Left lung (tissue), 14 donors: ENCODE measurements at places on chromosomes 12 and 14. TPM values are rescaled to one million over a fixed set of nuclear protein-coding genes. Genes with fewer than 3 reads are reported as not detected.

FLRT2 gene
- 49.3 TPM for polyA plus RNA-seq

GRCh38 chr12:71303199-71303598 lies 136.4 kb upstream of the LGR5 start:
- no peak for DNase-seq

DNA sequence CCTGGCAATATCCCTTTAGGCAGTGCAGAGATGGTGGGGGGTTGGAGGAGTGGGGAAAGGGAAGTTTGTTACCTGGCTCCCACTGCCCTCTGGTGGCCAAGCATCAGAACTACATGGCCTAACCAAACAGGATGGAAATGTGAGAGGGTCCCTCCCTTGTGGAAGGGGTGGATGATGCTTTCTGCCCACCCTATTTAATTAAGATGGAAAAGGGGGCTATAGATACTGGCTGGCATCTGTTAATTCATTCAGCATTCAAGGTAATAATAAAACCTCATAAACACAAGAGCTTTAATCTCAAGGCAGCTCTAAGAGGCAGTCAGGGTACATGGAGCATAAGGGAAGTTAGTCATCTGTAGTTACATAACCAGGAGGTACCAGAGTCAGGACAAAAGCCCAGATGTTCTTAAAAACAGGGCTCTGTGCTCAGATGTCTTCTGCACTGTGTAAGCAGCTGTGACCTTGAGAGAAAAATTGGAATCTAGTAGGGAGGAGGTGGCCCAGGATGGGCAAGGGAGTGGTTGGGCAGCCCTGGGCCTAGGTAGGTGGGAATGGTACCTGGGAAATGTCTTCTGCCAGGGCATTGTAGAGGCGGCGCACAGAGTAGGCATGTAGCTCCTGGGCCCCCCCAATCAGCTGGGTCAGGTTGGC lies 4.6 kb downstream of the AP1G2 start:
- DNase-seq, result no peak

ATP6V1D gene
- 109 TPM for polyA plus RNA-seq

DNA sequence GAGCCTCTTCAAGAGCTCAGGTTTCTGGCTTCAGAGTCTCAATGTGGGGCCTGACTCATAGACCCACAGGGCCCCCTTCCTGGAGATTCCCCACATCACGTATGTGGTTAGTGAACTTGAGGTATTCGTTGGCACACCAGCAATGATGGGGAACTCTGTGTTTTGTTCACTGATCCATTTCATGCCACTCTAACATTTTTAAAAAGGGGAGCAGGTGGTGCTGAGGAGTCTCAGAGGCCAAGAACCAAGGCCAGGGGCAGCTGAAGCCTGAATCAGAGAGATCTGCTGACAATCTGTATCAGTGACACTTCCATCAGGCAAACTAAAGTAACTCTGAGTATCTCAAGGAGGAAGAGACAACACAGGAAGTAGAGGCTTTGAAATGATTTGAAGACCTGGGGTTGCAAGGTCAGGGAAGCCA lies 323.4 kb downstream of the VRK1 start:
- DNase-seq, result no peak

PYGL gene
- polyA plus RNA-seq, result 18.0 TPM

DNA sequence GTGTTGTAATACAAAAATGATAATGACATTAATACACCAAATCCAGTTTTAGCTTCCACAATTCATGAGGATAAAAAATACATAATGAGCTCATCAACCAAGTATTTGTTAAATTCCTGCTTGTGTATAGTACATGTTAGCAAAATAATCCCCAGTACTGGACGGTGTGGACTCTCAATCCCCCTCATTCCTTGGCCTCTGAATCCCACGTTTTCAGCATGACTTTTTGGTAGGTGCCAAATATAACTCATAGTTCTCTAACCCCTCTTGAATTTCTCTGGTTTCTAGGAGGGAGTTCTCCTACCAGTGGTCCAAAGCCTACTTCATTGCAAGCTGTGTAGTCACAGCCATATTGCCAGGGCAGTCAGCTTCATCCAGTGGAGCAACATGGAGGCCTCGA lies 41.4 kb upstream of the EPS8 start:
- DNase-seq, result no peak

DNA sequence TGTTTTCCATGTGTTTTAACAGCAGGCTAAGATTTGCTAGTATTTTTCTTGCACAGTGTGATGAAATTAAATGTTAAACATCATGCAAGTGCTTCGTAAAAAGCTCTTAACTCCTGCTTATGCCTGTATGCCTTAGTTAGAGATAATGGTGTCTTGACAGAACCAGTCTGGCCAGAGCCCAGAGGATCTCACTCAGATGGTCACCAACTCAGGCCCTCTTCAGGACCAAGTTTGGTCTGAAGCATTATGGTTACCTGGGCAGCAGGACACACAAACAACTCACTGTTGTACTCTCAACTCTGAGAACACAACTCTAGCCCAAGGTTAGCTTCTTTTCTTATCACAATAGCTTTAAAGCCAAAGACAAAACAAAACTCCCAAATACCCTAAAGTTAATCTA lies 115.4 kb downstream of the KIF21A start:
- no peak for DNase-seq

KRT5 gene
- polyA plus RNA-seq, result 0.30 TPM

GRCh38 chr14:28766469-28766955 lies at the start of gene FOXG1:
Gene FOXG1, plus strand, starts transcription at chr14:28766787. Its CDS starts 493 bp downstream, at chr14:28767280.
- DNase-seq, result no peak

DNA sequence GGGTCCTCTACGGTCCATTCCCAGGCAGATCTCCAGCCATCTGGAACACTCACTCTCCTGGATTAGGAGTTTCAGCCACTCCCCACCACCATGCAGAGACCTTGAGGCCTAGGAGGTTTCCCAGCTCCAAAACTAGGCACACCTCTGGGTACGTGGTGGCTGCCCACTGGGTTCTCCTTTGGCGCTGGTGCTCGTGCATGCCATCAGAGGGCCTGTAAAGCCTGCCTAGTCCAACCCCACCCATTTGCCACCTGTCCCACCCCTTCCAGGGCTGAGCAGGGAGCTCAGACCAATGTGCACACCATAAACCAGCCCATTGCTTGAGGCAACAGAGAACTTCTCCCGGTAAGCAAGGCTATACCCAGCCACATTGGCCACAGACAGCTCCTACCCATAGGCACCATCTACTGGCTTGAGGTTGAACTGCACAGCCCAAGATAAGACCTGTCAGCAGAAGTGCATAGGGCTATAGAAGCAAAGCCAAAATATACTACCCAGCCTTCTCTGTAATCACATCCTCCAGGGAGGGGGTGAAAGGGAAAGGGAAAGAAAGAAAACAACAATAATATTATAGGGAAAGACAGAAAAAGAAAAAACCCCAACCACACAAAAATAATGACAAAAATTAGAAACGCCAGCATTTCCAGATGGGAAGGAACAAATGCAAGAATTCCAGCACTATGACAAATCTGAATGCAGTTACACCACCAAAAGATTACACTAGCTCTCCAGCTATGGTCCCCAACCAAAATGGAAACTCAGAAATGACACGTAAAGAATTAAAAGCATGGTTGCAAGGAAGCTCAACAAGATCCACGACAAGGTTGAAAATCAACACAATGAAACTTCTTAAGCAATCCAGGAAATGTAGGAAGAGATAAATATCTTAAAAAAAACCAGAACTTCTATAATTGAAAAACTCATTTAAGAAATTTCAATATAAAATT lies 111.9 kb upstream of the CCDC175 start:
- DNase-seq, result no peak

DNA sequence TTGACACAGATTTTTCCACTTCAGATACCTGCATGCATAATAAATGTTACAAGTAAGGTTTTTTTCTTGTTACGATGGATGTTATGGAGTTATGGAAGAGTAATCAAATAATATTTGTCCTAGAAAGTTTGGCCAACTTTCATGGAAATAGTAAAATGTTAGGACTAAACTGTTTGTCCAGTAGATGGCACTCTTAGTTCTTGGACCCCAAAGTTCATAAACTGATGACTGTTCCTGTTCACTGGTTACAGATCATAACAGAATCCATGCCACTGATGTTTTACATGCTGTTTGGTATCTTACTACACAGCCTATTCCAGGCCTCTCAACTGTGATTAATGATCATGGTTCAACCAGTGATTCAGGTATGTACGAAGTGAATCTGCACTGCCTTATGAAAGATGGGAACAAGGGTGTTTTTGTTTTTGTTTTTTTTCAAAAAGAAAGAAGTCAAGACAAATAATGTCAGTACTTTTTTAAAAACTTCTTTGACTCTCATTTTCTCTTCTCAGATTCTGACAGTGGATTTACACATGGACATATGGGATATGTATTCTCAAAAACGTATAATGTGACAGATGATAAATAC lies 48.8 kb upstream of the SLCO1C1 start:
- DNase-seq, result no peak
